ENCODE measurements at places on chromosomes 4 and X. TPM values are rescaled to one million over a fixed set of nuclear protein-coding genes. Genes with fewer than 3 reads are reported as not detected.

MBNL3 gene
- 28.3 TPM for total RNA-seq

INTS12 gene
- 20.3 TPM for total RNA-seq

DAPP1 gene
- 19.6 TPM for total RNA-seq

BTK gene
- total RNA-seq: 0.48 TPM

MECP2 gene
- total RNA-seq: 81.9 TPM

GPM6B gene
- total RNA-seq: not detected

SUPT20HL2 gene
- not detected for total RNA-seq

MAGEB10 gene
- not detected for total RNA-seq

PDK3 gene
- 32.1 TPM for total RNA-seq

KIT gene
- total RNA-seq: 0.64 TPM

LPAR4 gene
- not detected for total RNA-seq

HNRNPDL gene
- total RNA-seq: 331 TPM

HDX gene
- total RNA-seq: 1.4 TPM

TAF7L gene
- total RNA-seq: not detected

IL21 gene
- not detected for total RNA-seq

CT83 gene
- not detected for total RNA-seq

- no peak for DNase-seq
Measured at GRCh38 chrX:113892401-113892800, 691.5 kb upstream of the HTR2C start.

DNA sequence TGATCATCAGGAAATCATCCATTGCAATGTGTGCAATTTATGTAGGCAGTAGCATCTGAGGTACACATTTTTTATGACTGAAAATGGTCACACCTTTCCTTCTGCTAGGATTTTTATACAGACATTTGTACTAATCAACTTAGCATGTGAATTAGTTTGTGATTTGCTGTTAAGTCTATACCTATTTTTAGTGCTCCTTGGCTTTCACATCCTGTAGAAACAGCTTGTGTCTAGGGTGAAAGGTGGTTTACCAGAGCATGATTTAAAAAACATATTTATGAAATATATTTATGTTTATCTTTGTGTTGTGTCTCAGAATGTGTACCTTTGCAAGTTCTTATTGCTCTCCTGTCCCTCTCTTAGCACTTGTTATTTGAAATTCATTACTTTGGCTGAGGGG, 916.0 kb downstream of the TECRL start:
- DNase-seq: no peak

DNA sequence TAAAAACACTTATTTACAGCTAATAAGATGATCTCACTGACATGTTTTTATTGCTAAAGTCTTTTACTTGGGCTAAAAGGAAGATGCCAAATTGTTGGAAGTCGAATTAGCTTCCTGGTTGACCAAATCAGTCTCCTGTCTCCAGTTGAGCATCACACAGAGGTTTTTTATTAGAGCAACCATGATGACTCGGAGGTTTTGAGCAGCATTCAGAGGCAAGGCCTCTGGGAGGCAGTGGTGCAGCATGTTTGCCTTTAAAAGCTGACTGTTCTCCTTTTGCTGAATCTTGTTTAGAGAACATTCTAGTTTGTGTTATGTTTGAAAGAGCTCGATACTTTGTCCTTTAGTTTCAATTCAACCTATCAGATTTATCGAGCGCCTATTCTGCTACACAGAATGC, 2.1 kb downstream of the UCHL1 start:
- no peak for DNase-seq

DNA sequence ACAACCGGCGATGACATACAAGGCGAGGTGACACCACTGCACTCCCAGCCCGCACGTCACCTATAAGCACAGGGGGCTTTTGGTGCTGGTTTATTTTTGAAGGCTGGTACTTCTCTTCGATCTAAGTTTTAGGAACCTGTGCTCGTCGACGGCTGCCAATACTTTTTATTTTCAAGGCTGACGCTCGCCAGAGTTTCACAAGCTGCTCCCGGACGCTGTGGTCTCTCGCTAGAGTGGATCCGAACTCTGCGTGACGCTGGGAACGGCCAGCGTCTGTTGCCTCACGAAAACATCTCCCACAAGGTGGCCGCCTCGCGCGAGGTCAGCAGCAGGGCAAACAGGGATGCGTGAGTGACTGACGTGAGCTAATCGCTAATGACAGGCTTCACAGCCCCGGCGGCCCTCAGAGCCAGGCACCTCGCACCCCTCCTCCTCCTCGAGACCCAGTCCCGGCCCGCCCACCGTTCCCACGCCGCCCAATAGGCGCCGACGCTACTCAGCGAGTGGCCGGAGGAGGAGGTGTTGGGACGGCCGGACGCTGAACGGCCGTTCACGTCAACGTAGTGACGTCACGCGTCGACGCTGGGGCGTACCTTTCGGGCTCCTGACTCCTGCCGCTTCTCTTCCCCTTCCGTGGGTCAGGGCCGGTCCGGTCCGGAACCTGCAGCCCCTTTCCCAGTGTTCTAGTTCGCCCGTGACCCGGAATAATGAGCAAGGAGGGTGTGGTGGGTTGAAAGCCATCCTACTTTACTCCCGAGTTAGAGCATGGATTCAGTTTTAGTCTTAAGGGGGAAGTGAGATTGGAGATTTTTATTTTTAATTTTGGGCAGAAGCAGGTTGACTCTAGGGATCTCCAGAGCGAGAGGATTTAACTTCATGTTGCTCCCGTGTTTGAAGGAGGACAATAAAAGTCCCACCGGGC, at the start of gene CLCN3:
TSS of gene CLCN3 (plus strand) at position 621 of the 922 bp plus-strand sequence. CDS start 15,351 bp downstream, outside the sequence.
- peak; percentile 89 for DNase-seq

DNA sequence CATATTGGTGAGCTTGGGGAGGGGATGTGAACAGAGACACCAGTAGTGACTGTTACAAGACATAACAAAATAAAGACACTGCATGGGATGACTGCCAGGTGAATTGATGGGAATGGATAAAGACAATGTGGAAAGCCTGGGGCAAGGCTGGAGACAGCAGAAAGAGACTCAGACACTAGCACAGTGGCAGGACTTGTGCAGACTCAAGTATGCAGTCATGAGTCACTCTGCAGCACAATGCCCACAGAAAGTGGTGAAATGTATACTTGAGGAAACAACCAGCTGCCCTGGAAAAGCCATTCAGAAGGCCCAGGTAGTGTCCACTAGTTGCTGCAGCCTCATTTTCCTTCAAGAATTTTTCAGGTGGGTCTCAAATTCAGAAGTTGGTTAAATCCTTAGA, 452.3 kb downstream of the MID1IP1 start:
- DNase-seq: no peak

- no peak for DNase-seq
Measured at GRCh38 chr4:6641971-6642320, 1.5 kb downstream of the MRFAP1 start.

DNA sequence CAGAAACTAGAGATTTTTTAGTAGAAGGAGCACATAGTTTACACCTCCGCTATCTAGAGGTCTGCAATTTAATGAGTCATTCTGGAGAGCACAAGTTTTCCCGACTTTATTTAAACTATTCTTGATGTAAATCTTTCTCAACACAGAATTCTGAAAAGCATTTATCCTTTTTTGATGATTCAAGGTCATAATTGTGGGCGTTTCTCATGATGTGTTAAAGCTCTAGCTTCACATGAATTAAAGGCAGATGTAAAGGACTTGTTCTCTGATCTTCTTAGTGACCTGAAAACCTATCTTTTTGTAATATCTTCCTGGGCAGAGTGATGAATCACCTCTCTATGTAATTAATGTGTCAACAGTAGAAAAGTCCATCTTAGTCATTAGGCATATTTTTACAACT, 128.8 kb downstream of the COMMD8 start:
- DNase-seq: no peak

GRCh38 chrX:153600921-153601320, 2.0 kb upstream of the CCNQ start:
- DNase-seq: no peak

GRCh38 chr4:17511509-17511949, 361 bp downstream of the QDPR start:
- DNase-seq: peak; percentile 70

GRCh38 chr4:145545538-145546174, 64.0 kb downstream of the SMAD1 start:
- DNase-seq: no peak

DNA sequence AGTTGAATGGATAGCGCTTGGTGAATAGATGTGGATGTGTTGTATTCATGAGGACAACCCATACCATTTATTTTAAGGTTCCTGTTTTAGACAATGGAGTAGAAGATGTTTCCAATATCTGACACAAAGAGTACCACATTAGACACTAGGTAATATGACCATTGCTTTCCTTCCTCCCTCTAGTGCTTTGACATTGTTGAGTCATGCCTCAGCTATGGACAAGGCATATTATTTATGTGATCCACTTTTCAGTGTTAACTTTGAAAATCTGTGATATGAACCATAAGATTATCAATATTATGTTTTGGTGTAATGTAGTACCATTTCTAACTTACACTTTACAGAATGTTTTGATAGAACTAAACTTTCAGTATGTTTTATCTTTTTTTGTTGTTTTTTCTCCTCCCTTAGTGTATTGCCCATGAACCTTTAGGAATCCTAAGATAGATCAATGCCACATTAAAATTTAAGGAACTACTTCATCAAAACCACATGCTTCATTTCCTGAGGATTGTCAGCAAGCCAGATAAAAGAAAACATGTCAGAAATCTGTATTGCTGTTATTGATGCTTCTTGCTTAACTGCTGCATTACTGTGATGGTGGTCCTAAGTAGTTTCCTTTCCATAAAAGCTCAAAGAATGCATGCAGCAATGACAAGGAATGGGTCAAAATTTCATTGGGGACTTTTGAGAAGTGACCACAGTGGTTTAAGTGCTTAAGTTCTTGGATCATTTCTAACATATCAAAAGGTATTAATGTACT, 105.0 kb downstream of the PCDH7 start:
- DNase-seq: no peak

- DNase-seq: no peak
Measured at GRCh38 chrX:129697204-129697829, 41.5 kb upstream of the XPNPEP2 start.

DNA sequence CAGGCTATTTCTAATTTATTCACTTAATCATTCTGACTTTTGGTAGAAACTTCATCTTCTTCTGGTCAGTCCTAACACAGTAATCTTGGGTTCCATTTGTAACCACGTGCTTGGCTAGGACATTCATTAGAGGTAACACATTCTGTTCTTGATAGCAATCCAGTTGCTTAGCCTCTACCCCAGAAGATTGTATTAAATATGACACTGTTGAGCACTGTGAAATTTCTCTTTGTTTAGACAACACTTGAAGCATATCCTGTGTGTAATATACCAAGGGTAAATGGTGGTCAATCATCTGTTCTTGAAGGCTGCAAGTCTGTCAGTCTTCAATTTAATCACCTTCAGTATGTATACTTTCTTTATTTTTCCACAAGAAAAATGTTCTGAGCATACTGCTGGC, 523.0 kb downstream of the ANKRD50 start:
- no peak for DNase-seq

GRCh38 chrX:83446355-83446754, 61.7 kb upstream of the POU3F4 start:
- no peak for DNase-seq

- no peak for DNase-seq
Measured at GRCh38 chr4:41432219-41432618, 105.7 kb upstream of the LIMCH1 start.

DNA sequence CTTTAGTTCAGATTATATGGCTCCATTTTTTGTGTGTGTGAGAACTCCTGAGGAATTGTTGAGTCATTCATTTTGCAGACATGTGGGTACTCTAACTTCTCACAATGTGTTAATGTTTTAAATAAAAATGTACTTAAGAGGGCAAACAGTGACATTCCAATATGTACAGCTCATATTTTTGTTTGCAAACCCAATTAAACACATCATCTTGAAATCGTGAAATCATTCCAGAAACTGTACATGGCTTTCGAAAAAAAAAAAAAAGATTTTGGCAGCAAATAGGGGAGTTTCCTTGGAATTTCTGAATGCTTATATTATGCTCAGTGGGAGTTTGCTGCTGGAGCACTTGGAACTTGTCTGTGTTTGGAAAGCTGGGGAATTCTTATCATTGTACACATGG, 85.0 kb downstream of the HPGD start:
- no peak for DNase-seq

GRCh38 chr4:8151165-8151650, 7.4 kb downstream of the ABLIM2 start:
- no peak for DNase-seq

DNA sequence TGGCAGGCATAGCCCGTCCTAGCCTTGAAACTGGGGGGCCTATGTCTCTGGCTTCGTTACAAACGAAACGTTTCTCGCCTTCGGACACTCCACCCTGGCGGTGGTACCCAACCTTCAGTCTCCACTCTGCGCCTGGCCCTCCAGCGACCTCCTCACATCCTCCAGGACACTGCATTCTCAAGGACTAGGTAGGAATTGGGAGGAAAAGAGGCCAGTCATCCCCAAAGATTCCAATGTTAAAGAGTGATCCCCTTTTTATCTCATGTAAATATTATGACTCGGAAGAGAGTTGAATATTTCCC, 2.1 kb upstream of the NKX6-1 start:
- DNase-seq: no peak

GRCh38 chrX:13397878-13398818, 78.3 kb upstream of the ATXN3L start:
- DNase-seq: no peak

GRCh38 chr4:172152284-172152683, 339.1 kb downstream of the GALNTL6 start:
- no peak for DNase-seq

- no peak for DNase-seq
Measured at GRCh38 chr4:88015659-88016295, 8.3 kb downstream of the PKD2 start.

Measured in activated naive CD8-positive, alpha-beta T cell treated with anti-CD3 and anti-CD28 coated beads, Interleukin-2, amount 10 ng/mL, durations not matched to agents 7 days and 5 days (primary cell).